ENCODE measurements at places on chromosomes 1 and 21.

GRCh38 chr21:33688353-33688752, 46.1 kb downstream of the ITSN1 start:
- no peak for DNase-seq

- DNase-seq: no peak
Measured at GRCh38 chr1:107124694-107125093, 16.1 kb upstream of the NTNG1 start.

GRCh38 chr1:150999926-151000325, 6.8 kb downstream of the MINDY1 start:
- no peak for DNase-seq

- DNase-seq: peak; percentile 27
Measured at GRCh38 chr21:36479415-36480402, at the start of gene CLDN14. Gene CLDN14, minus strand, starts transcription at chr21:36480122. Its CDS starts 18,427 bp downstream, at chr21:36461695.

DNA sequence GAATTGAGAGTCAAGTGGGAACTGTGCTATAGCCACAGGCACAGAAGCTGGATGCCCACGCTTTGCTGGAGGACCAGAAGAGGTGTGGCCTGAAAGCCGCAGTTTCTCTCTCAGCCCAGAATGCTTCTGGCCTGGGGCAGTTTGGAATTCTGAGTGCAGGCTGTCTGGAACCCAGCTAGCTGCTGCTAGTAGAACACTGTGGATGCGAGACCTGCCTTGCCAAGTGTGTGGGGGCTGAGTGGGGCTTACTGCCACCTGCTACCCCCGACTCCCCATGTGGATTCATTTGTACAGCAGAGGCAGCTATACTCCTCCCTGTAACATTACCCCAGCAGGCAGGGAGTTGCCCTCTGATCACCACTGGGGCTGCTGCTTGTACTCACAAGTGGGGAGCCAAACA, 12.2 kb downstream of the ADAMTS1 start:
- DNase-seq: no peak

GRCh38 chr1:202658251-202658759, 51.9 kb downstream of the SYT2 start:
- no peak for DNase-seq

GRCh38 chr1:91171898-91172297, 150.1 kb upstream of the ZNF644 start:
- DNase-seq: no peak

DNA sequence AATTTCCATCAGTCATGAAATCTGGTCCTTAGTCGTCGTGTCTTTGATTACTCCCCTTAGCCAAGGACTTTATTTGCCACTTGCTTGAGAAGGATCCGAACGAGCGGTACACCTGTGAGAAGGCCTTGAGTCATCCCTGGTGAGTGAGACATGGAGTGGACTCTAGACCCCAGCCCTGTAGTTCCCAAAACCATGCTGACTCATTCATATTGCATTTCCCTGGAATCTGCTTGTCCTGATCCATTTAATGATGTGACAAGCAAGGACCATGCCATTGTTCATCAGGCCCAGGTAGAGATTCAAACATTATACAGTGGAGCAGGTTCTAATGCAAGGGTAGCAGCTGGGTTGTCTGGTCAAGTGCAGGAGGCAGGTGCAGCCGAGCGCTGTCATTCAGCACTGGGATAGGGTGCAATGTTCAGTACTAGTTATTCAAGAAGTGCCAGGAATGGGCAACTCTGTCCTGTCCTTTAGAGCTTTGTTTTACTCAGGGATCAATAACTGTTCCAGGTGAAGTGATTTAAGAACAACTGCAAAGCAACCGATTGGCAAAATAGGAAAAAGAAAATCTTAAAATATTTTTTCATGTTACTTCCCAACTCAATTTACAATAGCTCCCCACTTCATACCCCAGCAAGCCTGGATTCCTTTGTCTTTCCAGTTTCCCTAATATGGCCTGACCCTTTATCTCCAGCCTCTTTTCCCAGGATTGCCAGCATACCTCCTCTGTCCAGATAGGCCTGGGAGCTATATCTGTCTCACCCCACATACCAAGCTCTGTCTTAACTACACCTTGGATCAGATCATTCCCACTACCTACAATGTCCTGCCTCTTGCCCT, 26.5 kb downstream of the CAMK1G start:
- DNase-seq: no peak

GRCh38 chr1:186653312-186653711, 26.9 kb downstream of the PTGS2 start:
- DNase-seq: no peak

DNA sequence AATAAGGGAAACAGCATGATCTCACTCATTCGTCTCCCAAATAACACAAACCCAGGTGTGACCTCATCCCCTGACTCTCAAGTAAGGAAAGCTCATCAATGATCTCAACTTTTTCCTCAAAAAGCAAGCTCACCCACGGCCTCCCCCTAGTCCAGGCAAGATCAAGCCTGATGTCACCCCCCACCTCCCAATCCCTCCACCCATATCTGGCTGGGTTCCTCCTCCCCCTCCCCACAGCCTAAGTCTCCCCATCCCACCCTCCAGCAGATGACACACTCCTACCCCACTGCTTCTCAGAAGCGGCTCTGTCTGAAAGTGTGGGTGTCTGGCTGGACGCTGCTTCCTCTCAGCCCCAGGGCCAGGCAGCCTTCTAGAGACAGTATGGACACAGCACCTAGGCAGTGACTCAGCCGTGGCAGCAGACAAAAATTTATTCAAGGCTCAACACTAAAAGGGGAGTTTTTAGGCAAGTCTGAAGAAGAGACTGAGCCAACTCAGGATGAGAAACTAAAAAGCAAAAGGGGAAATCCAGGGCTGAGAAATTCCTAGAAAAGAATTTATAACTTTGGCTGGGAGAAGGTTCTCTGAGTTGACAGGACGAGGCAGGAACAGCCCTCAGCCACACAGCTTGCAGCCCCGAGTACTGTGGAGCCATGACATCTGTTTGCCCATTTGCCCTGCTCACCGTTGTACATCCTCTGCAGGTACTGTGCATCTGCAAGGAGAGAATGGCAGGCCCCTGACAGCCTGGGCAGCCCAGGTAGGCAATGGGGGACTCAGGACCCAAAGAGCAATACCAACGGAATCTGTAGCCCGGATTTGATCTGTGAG, 81.6 kb upstream of the LRRC8D start:
- no peak for DNase-seq

GRCh38 chr1:57380923-57381322, 42.9 kb downstream of the DAB1 start:
- no peak for DNase-seq

- no peak for DNase-seq
Measured at GRCh38 chr1:170168265-170168664, 22.5 kb downstream of the NTMT2 start.

- peak; percentile 24 for DNase-seq
Measured at GRCh38 chr1:93567255-93567918, 114.2 kb downstream of the BCAR3 start.

DNA sequence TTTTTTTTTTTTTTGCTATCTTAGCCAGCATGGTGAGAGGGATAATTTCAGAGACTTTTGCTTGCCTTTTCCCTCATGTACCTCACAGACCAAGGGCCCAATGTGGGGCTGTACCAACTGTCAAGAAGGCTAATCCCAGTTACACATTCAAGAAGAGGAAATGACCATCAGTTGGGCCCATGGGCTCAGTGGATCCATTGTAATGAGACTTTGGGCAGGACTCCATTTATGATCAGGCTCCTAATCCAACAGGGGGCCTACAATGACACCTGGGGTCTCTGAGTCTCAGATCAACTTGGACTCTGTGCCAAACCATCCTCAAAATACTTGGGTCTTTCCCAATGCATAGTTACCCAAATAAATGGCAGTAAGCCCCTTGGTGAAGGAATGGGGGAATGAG, 450.4 kb upstream of the VAMP3 start:
- no peak for DNase-seq

GRCh38 chr1:8572106-8572505, 245.3 kb downstream of the RERE start:
- DNase-seq: no peak

GRCh38 chr1:234726359-234726943, 116.5 kb upstream of the IRF2BP2 start:
- no peak for DNase-seq

DNA sequence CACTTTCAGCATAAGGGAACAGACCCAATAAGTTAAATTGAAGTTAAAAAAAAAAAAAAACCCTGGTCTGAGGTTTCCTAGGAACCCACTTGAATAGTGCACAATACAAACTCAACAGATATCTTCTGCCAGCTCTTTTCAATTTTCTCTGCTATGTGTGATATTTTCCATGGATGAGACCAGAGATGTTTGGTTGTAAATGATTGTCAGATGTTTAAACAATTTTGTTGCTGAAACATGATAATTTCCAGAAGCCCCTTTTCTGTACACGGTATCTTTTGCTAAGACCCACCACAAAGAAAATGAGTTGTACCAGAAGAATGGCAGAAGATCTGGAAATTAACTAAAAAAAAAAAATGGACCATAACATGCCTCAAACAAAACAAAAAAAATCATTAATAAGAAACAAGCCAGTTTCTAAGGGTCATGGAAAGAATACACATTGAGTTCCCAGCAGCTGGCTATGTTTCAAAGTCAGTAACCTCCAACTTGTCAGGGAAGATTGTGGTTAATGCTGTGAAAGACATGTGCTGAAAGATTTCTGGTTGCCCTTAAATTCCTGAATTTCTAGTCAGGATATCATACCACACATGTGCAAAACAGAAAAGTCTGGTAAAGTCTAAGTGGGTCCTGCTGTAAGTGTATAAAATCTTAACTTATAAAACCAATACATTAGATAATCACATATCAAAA, 35.6 kb upstream of the MGST3 start:
- DNase-seq: no peak

GRCh38 chr1:235998812-235999211, 66.1 kb downstream of the NID1 start:
- DNase-seq: no peak
